Upper lobe of right lung (tissue), 1 donor: ENCODE measurements at places on chromosomes 12 and 14. TPM values are rescaled to one million over a fixed set of nuclear protein-coding genes. Genes with fewer than 3 reads are reported as not detected.

DNA sequence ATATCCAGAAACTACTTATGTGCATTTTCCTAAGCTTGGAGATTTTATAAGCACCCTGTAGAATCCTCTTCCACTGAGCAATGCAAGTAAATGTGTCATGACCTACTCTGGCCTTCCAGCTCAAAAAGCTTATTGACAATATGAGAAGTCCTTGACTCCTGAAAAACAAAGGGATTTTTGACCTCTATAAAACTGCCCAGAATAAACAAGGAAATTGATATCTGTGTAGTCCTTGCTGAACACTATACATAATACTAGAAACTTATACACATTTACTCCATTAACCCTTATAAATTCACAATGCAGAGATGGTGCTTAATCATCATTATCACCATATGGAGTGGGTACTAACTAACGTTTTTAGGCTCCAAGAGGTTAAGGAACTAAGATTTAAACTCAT is 197.4 kb upstream of the KRR1 start:
- no peak for DNase-seq

GRCh38 chr14:53519137-53519536 is 366.0 kb upstream of the DDHD1 start:
- no peak for DNase-seq

Gene SELPLG
- 31.9 TPM for total RNA-seq

Gene KRT74
- total RNA-seq = not detected

Gene TAS2R13
- total RNA-seq = 1.3 TPM

GRCh38 chr14:53406519-53406918 is 253.4 kb upstream of the DDHD1 start:
- DNase-seq = no peak

Gene SYCP3
- total RNA-seq = 0.64 TPM
